ENCODE measurements at places on chromosomes 2 and 18.
A peak's percentile ranks its signal among the peaks of the same experiment; 100 is the strongest.

DNA sequence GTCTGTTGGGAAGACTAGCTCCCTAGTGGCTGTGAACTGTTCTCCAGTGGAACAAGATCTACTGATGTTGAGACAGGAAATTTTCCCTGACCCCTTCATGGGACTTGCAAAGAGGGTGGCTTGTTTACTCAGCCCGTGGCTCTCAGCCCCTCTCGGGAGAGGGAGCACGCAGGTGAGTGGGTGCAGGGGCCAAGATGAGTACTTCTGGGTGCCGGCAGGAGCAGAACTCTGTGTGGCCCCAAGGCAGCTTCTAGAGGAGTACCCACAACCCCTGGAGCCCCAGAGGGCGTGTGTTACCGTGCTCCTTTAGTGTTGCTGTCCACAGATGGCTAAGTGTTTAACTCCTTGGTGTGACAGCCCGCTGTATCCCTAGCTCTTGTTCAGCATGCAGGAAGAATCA lies 68.2 kb upstream of the CNGA3 start:
- no peak for DNase-seq

DNA sequence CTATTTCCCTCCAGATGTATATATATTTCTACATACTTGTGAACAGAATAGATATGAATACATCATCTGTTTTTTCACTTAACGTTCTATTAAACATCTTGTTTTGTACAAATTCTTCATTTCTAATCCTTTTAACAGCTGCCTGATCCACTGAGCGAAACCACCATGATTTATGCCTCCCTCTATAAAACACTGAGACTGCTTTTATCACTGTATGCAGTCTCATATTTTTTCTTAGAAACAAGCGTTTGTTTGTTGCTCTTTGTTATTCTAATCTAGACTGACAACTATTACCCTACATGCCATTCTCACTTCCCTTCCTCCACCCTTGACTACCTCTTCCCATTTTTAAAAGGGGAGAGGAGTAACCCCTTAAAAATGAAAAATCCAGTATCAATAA lies 88.2 kb downstream of the DTNB start:
- DNase-seq, result no peak

- DNase-seq, result no peak
Measured at GRCh38 chr2:151533127-151533526, 123.4 kb downstream of the RIF1 start.

GRCh38 chr18:61972389-61973264 lies 79.8 kb upstream of the RNF152 start:
- no peak for DNase-seq

DNA sequence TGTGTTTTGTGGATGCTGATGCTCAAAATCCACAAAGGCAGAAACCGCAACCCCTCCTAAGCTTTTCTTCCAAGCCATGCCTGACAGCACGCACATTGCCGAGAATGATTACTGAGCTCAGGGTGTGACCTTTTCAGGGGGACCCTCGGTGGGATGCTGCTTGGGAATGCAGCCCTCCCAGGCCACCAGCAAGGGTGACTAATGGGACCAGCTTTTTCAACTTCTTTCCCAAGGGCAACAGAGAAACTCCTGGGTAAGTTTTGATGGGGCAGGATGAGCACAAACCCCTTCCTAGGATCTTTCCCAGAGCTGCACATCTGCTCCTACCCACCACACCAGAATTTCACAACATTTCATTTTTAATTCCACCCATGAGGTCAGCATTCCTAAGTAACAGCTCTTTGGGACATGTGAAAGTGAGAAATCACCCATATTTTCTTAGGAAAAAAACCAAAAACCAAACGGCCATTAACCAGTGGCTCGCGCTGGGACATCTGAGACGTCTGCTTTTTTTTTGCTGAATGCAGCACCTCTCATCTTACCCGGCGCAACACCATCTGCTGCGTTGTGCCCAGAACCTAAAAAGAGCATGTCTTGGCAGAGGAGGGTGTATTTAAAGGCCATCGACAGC lies 119.0 kb downstream of the ARL4C start:
- no peak for DNase-seq

GRCh38 chr2:28047681-28048080 lies 157.2 kb downstream of the BABAM2 start:
- no peak for DNase-seq

DNA sequence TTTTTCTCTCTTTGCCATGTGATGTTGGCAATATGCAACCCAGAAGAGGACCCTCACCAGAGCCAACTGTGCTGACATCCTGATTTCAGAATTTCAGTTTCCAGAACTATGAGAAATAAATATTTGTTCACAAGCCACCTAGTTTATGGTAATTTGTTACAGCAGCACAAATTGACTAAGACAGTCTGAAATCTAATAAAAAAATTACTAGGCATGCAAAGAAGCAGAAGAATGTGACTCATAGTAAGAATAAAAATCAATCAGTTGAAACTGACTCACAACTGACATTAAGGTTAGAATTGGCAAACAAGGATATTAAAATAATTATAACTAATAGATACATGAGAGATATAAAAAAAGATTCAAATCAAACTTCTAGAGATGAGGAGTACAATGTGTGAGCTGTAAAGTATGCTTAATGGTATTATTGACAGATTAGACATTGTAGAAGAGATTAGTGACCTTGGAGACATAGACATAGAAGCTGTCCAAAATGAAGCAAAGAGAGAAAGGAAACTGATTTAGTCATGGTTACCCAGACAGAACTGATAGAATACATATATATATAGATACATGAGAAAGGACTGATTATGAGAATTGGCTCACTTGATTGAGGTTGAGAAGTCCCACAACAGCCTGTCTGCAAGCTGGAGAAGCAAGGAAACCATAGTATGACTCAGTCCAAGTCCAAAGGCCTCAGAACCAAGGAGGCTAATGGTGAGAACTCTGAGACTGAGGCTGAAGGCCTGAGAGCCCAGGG lies 27.8 kb upstream of the TTC39C start:
- DNase-seq, result no peak

- DNase-seq, result no peak
Measured at GRCh38 chr18:12449051-12449785, 41.5 kb downstream of the PRELID3A start.

GRCh38 chr18:60894254-60894945 lies 438.8 kb upstream of the CDH20 start:
- no peak for DNase-seq

GRCh38 chr18:43414006-43414405 lies 136.7 kb upstream of the SYT4 start:
- no peak for DNase-seq

DNA sequence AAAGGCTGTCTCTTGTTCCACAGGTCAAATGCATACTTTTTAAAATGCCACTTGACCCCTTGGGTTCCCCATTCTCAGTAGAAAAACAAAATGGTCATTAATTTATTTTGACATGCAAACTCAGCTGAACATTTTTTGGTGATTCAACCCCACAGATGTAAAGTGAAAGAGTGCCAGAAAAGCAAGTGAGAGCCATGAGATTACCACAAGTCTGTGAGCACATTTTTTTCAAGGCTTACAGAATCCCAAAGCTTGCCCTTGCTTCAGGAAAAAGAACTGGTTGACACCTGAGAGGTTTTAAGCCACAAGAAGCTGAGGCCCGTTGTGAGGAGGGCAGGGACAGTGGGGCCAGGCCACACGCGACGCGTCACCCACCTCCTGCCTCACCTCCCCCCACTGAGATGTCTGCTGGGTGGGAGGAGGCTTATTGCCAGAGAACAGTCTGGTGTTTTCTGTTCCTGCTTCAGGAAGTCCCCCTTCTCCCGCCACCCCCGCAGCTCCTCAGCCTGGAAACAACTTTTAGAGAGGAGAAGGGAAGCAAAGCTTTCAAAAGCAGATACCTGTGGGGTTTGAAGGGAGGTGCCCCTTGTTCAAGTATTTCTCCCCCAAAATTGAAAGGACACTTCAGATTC lies 70.4 kb upstream of the CYP1B1 start:
- no peak for DNase-seq

DNA sequence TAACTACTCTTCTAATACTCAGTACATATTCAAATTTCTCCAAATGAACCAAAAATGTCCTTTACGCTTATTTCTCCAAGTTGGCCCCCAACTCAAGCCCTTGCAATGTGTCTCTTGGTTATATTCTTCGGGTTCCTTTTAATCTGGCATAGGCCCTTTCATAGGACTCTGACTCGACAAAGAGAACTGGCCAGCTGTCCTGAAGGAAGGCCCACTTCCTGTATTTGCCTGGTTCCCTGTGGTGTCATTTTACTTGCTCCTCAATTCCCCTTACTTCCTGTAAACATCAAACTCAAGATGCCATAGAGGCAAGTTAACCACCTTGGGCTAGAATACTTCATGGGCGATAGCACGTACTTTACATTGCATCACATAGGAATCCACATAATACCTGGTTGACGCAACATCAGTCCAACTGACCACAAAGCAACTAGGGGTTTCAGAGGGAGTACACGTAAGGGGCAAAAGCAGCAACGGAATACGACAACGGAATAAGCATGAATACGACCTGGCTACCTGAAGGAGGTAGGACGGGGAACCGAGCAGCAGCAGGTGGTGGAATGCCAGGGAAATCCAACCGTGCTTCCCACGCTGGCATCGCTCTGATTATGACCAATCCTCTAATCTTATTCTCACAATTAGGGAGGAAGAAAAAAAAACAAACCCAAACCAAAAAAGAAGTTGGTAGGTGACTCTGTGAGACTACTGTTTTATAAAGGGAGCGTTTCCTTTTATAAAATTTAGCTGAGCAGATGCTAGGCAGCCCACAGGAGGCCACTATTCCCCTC lies 823 bp upstream of the GORASP2 start:
- DNase-seq, result peak; percentile 48

- DNase-seq, result no peak
Measured at GRCh38 chr2:103012590-103012989, 250.8 kb downstream of the TMEM182 start.

DNA sequence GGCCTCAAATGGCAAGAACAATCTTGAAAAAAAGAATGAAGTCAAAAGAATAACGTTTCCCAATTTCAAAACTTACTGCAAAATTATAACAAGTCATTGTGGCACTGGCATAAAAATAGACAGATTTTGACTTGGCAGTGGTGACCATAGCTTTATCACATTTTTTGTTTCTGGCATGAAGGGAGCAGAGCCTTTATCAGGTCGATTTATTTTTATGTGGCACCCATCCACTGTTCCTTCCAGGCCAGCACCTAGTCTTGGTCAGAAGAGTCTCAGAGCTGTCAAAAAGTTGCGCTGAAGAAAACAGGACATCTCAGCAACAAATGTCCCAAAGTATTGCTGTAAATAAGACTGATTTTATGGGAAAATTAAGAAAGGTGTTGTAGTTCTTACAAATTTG lies 92.4 kb downstream of the TRABD2A start:
- DNase-seq, result no peak

- DNase-seq, result no peak
Measured at GRCh38 chr18:41761333-41762018, 193.6 kb upstream of the PIK3C3 start.

DNA sequence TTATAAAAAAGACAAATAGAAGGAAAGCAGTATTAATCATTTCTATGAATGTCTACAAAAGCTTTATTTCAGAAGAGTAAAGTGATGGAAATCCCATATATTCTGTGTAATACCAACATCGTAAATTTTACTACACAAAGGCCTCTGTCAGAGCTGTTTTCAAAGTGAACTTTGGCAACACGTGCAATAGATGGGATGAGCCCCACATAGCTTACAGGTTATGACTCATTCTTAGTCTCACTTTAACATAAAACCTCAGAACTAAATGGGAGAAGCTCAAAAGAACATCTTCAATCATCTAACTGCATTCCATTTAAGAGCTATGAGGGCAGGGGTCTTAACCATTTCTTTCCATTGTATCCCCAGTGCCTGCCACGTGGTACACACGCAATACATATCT lies 11.5 kb downstream of the VPS4B start:
- DNase-seq, result no peak

GRCh38 chr18:79856119-79857007 lies 58.6 kb downstream of the KCNG2 start:
- DNase-seq, result peak; percentile 75

- DNase-seq, result peak; percentile 96
Measured at GRCh38 chr2:231713730-231714638, 5.7 kb downstream of the PTMA start.

- peak; percentile 25 for DNase-seq
Measured at GRCh38 chr2:177682006-177682405, 289.4 kb downstream of the AGPS start.

GRCh38 chr2:61176755-61177726 lies 15.1 kb downstream of the C2orf74 start:
- DNase-seq, result peak; percentile 95

DNA sequence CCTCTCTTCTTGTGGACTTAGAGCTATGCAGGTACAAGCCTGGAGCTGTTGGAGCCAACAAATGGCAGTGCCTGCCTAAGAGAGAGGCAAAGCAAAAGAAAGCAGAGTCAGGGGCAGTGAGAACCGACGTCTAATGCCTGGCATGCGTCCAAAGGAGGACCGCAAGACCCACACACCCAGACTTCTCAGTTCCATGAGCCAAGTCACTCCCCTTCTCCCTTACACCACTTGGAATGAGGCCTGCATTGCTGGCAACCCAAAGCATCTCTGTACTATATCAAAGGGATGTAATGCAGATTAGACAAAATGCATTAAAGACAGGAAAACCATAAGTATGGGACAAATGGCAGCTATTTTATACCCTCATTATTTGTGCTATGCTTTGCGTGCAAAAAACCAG lies 49.9 kb upstream of the RNU4ATAC start:
- no peak for DNase-seq

- no peak for DNase-seq
Measured at GRCh38 chr2:233996461-233996860, 54.0 kb upstream of the SPP2 start.

GRCh38 chr18:48252525-48252924 lies 156.7 kb downstream of the ZBTB7C start:
- DNase-seq, result no peak

DNA sequence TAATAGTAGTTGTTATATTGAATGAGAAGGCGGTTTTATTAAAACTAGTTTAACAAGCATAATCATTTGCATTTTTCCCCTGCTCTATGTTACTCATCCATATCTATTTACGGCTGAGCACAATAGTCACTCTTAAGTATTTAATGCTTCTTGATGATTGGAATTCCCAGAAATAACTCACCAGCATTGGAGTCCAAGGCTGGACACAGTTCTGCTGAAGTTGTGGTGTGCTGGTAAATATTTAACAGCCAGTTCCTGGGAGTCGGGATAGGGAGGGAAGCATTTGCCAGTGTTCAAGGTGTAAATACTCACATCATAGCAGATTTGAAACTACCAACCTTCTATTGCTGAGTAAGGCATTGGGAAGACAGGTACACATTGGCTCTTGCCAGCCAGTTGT lies 315.1 kb downstream of the MTX2 start:
- DNase-seq, result no peak

DNA sequence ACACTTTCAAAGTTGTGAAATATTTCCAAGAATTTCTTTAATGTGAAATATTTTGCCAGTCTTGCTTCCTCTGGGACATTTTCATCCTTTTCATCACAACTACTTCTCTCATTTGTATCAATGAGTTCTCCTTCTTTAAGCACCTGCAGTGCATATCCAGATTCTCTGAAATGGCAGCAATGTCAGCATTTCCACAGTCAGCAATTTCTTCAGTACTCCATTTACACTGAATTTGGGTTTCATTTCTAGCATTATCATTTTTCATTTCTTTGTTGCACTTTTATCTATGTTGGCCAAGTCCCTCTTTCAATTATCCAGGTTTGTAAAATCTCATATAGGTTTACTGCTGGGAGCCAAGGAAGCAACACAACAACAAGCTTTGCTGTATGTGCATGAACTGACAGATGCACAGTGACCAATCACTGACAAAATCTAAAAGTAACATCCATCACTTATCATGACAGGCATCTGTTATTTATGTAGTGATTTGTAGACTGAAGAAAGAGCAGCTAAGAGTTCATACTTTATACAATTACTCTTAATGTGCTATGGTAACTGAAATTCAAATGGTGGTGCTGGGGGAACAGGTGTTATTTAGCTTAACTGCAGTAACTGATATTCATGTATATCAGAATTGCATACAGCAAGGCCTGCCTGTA lies 43.9 kb downstream of the SS18 start:
- no peak for DNase-seq

Measured in GM23338 (cell line).